Stimulated activated CD4-positive, alpha-beta T cell treated with anti-CD3 and anti-CD28 coated beads, Interleukin-4, amount 100 ng/mL, for 1 hour (primary cell): ENCODE measurements at places on chromosomes 16 and 17.

DNA sequence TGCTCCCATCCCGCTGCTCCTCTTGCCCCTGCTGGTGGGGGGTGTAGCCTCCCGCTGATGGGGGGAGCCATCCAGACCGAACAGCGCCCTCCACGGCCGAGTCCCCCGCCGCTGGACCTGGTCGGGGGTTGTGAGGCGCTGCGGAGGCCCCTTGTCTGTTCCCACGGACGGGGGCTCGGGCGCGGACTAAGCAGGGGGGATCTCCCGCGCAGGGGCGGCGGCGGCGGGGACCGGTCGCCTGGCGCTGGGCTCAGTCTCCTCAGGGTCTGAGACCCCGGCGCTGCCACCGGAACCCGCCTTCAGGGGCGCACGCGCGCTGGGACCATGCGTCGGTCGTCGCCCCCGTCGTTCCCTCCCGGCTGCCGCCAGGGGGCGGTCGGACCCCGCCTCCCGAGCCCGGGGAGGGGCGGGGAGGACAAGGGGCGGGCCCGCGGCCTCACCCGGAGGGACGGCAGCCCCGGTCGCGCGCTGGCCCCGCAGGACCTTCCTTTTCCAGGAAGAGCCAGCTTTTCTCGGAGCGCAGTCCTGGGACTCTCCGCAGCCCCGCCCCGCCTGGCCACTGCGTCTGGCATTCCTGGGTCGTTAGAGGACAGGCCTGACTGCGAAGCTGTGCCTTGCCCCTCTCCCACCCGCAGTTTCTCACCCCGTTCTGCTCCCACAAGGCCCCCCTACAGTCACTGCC is 6.3 kb upstream of the IL32 start:
- peak; percentile 87 for DNase-seq

- DNase-seq = no peak
Observed at GRCh38 chr17:43517161-43517560, 29.0 kb downstream of the ETV4 start.

DNA sequence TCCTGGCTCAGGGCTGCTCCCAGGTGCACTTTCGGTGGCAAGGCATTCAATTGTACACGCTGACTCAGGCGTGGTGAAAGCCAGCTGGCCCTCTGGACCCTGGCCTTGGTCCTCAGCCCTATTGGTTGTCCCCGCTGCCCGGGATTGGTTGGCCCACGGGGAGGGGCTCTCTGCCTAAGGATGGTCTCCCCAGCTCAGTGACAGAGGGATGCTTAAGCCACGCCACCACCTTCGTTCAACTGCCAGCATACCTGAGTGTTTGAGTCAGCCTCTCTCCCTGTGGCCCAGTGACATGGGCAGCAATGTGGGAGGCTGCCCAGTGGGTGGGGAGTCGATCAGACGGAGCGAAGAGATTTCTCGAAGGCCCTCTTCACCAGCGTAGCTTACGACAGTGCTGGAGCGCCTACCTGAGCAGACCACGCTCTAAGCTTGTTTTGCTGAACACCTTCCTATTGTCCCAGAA is 30.3 kb downstream of the IRF8 start:
- no peak for DNase-seq

GRCh38 chr17:78375401-78376151 is 2.9 kb upstream of the PGS1 start:
- DNase-seq = no peak

GRCh38 chr17:6455321-6455705 is 11.1 kb downstream of the PIMREG start:
- DNase-seq = peak; percentile 51

DNA sequence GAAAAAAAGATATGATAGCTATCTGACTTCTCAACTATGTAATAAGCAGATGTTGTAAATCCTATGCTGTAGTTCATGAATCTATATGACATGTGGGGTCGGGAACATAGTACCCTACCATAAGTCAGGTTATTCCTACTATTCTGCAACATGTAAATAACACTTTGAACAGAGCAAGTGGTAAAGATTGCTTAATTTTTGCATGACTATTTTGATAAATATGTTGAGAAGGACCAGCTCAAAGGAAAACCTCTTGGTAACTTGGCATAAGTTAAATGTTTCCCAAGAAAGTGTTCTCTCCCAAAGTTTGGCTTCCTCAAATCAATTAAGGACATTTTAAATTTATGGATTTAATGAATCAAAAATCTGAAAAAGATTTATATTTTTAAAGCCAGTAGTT is 62.1 kb downstream of the ABHD15 start:
- DNase-seq = no peak

- peak; percentile 58 for DNase-seq
Observed at GRCh38 chr16:17359788-17360390, 110.9 kb downstream of the XYLT1 start.

DNA sequence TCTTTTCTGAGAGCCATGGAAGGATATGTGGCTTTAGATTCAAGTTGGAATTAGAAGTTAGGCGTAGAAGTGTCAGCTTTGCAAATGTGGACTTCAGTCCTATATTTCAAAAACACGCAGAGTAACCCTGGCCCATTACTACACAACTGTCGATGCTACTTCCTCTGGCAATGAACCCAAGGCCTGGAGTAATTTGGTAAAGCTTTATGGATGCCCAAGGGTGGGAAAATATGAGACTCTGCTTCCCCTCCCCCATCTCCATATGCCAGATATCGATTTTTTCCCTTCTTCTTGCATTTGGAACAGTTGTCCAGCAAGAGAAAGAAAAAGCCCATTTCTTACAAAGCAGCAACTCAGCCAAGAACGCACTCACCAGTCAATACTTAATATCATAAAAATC is 2.9 kb upstream of the MAP1LC3B start:
- no peak for DNase-seq
